ENCODE measurements at places on chromosomes 2 and 18. TPM values are rescaled to one million over a fixed set of nuclear protein-coding genes. Genes with fewer than 3 reads are reported as not detected.

The CAPG gene
- total RNA-seq, result 490 TPM

The RPL37A gene
- 3,954 TPM for total RNA-seq

The LYPD6B gene
- 0.32 TPM for total RNA-seq

The CCDC68 gene
- total RNA-seq, result under 0.01 TPM

The CREG2 gene
- total RNA-seq, result 0.26 TPM

The LAMA3 gene
- total RNA-seq, result 4.9 TPM

The TSPYL6 gene
- not detected for total RNA-seq

The AQP12B gene
- total RNA-seq, result not detected

The LCT gene
- 0.09 TPM for total RNA-seq

The SNTG2 gene
- not detected for total RNA-seq

The CRIM1 gene
- 74.7 TPM for total RNA-seq

The SAG gene
- total RNA-seq, result not detected

The UGT1A3 gene
- not detected for total RNA-seq

The ZBTB7C gene
- under 0.01 TPM for total RNA-seq

The UGT1A5 gene
- total RNA-seq, result not detected

The SIX3 gene
- total RNA-seq, result not detected

The SOX11 gene
- total RNA-seq, result not detected

The TLX2 gene
- total RNA-seq, result 1.4 TPM

The CGREF1 gene
- total RNA-seq, result 0.69 TPM

The CAPN14 gene
- 0.16 TPM for total RNA-seq

The KCNK3 gene
- under 0.01 TPM for total RNA-seq

The FN1 gene
- 2,780 TPM for total RNA-seq

The SOWAHC gene
- total RNA-seq, result 7.7 TPM

The CXCR4 gene
- under 0.01 TPM for total RNA-seq

The ARHGAP25 gene
- 0.47 TPM for total RNA-seq

The SETBP1 gene
- 5.2 TPM for total RNA-seq

The RAB27B gene
- 0.52 TPM for total RNA-seq

The KCNS3 gene
- total RNA-seq, result under 0.01 TPM

The PSTPIP2 gene
- 2.7 TPM for total RNA-seq

The PTRHD1 gene
- 33.8 TPM for total RNA-seq
